B cell (primary cell): ENCODE measurements at places on chromosomes 7 and 10. TPM values are rescaled to one million over a fixed set of nuclear protein-coding genes. Genes with fewer than 3 reads are reported as not detected.

OR9A2 gene
- not detected in 2 replicates for polyA plus RNA-seq

PPP1R3C gene
- polyA plus RNA-seq, result not detected in 2 replicates

ELFN1 gene
- 0.03 TPM in 1 of 2 replicates, not detected in the other for polyA plus RNA-seq

MYO3A gene
- 0.27 and 0.43 TPM in 2 replicates for polyA plus RNA-seq

UTF1 gene
- polyA plus RNA-seq, result 0.10 and 0.35 TPM in 2 replicates

TAF3 gene
- polyA plus RNA-seq, result 7.0 and 9.2 TPM in 2 replicates

PON1 gene
- polyA plus RNA-seq, result not detected in 2 replicates

FBXL13 gene
- polyA plus RNA-seq, result 0.22 and 0.37 TPM in 2 replicates

SFRP4 gene
- polyA plus RNA-seq, result not detected in 2 replicates

PTPRZ1 gene
- polyA plus RNA-seq, result not detected in 2 replicates

SH2D4B gene
- polyA plus RNA-seq, result 0.06 and 0.09 TPM in 2 replicates

ADARB2 gene
- 0.13 and 0.29 TPM in 2 replicates for polyA plus RNA-seq

IDI2 gene
- not detected in 2 replicates for polyA plus RNA-seq

WBP1L gene
- 13.4 and 14.3 TPM in 2 replicates for polyA plus RNA-seq

CDK14 gene
- polyA plus RNA-seq, result 42.1 and 45.5 TPM in 2 replicates

POLL gene
- polyA plus RNA-seq, result 35.2 and 46.0 TPM in 2 replicates

PRLHR gene
- polyA plus RNA-seq, result not detected in 2 replicates
